ENCODE measurements at places on chromosomes 2 and 18.

DNA sequence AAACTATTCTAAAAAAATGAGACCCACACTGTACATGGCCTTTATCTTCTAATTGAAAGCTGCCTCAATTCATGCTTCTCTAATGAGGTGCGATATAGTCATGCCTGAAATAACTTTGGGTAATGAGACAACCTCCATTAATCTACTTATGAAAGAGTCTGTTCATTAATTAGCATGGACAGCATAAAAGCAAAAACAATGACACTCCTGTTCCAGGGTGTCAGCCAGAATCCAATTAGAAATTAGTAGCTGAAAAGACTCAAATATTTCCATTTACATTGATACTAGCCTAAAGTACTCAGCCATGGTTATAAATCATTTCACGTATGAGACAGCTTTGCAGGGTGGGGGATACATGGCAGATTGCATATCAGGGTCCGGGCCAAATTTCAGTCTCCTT, 288.7 kb downstream of the AKAIN1 start:
- DNase-seq, result no peak

DNA sequence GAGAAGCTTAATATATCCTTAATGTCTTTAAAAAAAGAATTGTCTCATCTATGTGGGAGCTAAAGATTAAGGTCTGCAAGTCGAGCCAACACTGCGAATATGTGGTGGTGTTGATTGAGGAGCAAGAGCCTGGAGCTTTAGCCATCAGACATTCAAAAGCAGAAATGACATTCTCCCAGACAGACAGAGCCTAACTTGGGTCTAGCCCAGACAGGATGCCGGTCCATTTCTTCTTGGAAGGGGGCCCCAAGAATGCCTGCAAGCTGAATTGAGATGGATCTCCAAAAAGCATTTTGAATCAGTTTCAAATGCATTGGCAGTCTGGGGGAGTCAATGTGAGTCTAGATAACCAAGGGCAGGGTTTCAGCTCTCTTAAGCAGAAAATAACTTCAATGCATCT, 30.1 kb upstream of the EML4 start:
- DNase-seq, result no peak

DNA sequence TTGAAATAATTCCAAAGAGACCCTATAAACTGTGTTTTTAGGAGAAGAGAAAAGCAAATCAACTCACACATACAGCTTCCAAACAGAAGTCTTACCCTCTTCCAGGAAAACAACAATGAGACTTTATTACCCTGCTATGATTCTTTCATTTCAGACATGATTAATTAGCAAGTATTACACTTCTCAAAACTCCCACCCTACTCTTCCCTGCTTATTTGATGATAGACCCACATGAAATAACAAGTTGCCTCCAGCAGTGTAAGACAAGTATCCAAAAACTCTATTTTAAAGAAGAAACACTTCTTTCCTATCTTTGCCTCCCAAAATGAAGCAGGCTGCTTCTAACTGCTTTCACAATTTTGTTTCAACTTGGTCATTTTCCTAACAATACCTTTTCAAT, 4.1 kb downstream of the FIGN start:
- no peak for DNase-seq

DNA sequence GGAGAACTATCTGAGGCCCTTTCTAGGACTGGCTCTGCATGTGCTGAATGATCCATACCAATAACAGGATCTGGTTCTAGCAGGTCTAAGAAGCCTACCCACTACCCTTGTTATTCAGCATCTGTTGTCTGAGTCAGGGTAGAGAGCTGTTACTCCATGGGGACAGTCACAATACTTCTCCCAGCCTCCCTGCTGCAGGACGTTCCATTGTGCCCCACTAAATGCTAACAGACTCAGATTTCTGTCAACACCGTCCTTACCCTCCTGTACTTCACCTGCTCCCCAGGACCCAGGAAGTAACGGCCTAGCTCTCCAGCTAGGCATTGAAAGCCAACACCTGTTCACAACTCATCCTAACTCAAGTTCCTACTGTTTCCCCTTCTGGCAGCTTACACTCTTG, 719.7 kb upstream of the ID2 start:
- DNase-seq, result no peak

GRCh38 chr18:22197668-22198067, 28.3 kb downstream of the GATA6 start:
- no peak for DNase-seq

DNA sequence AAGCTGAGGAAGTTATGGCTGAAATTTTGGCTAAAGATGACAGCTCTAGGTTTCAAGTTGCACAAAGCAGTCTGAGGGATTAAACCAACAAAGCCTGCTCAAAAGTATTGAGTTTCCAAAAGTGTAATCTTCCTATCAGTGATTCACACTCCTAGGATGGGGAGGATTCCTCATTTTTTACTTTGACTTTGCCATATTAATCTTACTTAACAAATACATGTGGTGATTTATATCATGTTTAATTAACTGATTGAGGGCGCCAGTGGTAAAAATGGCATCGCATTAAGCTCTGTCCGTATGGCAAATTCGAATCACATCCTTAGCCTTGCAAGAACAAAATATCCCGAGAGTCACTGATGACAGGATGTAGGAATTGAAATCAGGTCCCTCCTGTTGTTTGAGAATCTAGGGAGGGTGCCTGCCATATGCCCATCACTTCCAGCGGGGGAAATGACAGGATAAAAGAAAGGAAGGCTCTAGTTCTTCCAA, 78.1 kb upstream of the ETAA1 start:
- no peak for DNase-seq

- DNase-seq, result no peak
Observed at GRCh38 chr2:218082586-218083351, 13.7 kb downstream of the RUFY4 start.

- no peak for DNase-seq
Observed at GRCh38 chr2:219434718-219435525, at the start of gene SPEG. SPEG (plus strand) TSS chr2:219434843; CDS start chr2:219434978, 135 bp downstream.

GRCh38 chr2:71646028-71646427, 192.7 kb downstream of the DYSF start:
- no peak for DNase-seq

- DNase-seq, result no peak
Observed at GRCh38 chr18:61892683-61893308, at the start of gene RNF152. RNF152 (minus strand) TSS chr18:61893007; CDS start chr18:61816463, 76,544 bp downstream.

DNA sequence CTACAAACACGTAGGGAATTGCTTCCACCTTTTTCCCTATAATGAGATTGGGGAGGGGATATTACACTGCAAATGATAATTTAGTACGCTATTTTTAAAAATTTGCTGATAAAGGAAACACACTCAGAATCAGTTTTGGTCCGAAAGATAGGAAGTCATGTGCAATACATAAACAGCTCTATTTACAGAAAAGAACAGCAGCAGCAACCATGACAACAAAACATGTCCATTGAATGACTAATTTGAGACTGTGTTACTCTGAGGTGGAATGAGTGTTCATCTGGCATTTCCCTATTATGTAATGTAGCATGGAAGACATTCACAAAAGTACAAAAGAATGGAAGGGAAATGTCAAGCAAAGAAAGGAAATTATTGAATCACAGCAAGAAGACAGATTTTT, 337.2 kb downstream of the NBAS start:
- no peak for DNase-seq

DNA sequence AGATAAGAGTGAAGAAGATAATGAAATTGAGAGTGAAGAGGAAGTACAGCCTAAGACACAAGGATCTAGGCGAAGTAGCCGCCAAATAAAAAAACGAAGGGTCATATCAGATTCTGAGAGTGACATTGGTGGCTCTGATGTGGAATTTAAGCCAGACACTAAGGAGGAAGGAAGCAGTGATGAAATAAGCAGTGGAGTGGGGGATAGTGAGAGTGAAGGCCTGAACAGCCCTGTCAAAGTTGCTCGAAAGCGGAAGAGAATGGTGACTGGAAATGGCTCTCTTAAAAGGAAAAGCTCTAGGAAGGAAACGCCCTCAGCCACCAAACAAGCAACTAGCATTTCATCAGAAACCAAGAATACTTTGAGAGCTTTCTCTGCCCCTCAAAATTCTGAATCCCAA, 15.7 kb downstream of the MSH6 start:
- DNase-seq, result no peak

DNA sequence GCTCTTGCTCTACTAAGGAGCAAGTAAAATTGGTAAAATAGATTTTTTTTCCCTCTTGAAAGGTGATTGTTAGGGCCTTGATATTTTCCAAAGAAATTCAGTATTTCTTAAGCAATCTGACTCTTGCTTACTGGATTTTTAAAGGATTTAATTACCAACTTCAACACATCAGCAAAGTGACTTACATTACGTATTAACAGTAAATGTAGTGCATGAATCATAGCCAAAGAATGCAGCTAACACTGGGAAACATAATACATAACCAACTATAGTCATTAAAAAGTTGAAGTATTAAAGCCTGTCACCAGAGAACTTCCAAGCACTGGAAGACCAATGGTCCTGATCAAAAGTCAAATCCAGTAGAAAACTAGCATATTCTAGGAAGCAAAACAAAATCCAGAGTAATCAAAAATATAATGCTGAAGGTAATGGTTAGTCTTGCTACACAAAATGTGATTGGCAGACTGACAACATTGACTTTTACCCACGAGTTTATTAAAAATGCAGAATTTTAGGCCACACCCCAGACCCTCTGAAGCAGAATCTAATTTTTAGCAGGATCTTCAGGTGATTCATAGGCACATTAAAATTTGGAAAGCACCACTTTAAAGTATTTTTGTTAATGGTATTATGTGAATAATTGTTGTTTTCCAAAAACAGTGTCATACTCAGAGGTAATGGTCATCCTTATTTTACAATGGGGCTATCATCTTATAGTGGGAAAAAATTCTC, 31.8 kb upstream of the CAVIN2 start:
- no peak for DNase-seq

- DNase-seq, result no peak
Observed at GRCh38 chr2:28206762-28207161, 185.9 kb upstream of the FOSL2 start.

DNA sequence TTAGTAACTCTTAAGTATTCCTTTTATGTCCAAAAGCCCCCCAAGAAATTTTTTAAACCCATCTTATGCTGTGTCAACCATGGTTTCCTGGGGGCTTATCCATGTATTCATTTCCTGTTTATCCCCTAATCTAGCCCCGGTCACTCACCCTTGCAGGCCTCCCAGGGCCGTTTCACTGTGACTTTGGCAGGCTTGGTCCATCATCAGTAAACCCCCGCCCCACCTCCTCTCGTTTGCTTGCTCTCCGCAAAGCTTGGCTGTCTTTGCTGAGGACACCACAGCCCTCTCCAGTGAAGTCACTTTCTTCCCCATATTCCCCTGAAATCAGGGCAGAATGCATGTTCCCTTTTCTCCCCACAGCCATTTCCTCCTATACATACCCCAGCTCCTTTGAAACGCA, 7.2 kb upstream of the TMEM177 start:
- DNase-seq, result no peak

DNA sequence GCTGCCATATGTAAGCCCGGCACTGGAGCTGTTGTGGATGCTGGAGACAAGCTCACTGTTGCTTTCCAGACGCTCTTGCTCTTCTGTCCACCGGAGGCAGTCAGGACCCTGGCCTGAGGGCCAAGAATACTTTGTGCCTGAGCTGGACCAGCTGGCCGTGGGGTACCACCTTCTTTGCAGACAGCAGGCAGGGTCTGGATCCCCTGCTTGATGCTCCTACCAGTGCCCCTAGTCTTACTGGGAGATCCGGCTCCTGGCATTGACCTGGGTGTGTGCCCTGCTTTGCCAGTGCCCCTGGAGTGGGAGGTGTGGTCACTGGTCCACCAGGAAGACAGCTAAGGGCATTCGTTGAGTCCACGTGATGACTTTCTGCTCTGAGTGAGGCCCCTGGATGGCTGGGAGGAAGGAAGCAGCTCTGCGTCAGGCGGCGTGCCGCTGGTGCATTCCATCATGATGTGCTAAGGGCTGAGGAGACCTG, 59.3 kb downstream of the LRRFIP1 start:
- DNase-seq, result no peak

DNA sequence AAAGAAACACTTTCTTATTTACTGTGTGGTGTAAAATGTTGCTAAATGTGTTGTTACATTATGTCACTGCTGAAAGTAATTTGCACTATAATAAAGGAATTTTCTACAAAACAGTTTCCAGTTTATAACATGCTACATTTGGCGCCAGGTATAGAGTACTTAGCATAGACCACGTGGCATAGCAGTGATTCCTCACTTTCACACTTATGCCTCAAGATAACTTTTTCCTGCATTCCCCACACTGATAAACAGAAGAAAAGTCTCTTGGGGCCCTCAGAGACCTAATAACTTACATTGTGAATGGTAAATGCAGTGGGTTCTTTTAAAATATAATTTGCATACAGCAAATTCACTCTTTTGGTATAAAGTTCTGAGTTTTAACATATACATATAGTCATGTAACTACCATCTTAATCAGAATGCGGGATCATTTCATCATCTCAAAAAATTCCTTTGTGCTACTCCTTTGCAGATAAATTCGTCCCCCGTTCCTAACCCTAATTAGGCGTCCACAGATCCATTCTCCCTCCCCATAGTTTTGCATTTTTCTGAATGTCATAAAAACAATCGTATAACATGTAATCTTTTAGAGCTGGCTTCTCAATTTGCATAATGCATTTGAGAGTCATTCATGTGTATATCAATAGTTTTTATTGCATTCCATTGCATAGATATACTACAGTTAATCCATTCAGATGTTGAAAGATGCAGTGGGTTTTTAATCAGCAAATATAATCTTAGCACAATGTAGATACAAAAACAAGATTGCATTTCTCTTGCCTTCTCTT, 7.5 kb downstream of the LGALSL start:
- DNase-seq, result no peak

DNA sequence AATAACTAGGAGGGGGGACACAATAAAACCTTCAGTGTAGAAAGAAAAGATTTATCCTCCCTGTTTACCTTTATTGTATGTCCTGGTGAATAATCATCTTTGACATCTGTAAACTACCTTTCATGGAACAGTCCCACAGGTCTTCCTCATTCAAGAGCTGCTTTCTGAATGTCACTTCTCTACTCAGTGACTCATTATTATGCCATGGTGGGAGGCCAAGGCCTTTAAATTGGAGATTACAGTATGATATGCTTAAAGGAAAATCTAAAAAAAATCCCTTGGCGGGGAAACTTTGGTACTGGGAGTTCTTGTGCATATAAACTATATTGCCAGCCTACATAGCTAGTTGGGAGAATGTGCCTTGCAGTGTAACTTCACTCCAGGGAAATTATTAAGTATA, 713.0 kb downstream of the TDRD15 start:
- no peak for DNase-seq

All from stimulated activated CD8-positive, alpha-beta memory T cell treated with anti-CD3 and anti-CD28 coated beads, Interleukin-7, amount 100 ng/mL, for 24 hours (primary cell).